NCI-H1436 treated with DMSO at 0.1 percent for 48 hours (cell line): ENCODE measurements at places on chromosomes 11 and 22.

DNA sequence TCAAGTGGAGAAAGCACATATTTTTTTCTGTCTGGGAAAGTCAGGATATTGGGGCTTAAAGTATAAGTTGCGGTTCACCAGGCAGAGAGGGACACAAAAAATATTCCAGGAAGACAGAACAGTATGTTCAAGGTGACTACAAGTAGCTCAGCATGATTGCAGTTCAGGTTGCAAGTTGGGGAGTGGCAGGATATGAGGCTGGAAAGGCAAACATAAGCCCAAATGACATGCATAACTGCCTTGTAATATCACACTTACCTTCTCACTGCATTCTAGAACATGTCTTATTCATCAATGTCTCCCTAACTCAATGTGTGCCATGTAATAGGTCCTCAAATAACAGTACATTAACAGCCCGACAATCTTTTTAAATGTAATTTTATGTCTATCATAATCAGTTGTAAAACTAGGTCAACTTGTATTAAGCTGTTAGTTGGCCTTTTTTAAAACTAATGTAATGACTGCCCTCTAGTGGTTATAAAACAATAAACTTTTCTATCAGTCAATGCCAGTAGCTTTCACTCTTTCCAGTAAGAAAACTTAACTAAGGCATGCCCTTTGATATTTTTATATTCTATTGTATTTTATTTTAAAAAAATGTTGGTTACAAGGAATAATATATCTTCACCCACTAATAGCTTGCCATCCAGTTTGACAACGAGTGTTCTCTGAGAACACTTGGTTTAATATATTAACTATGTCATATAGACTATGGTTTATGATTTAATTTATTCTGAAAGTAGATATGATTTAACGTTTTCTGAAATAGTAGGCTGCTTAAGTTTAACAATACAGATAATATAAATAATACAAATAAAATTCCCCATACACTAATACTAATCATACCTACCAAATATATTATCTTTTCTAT, 39.4 kb upstream of the CFAP300 start:
- DNase-seq, result peak; percentile 46

DNA sequence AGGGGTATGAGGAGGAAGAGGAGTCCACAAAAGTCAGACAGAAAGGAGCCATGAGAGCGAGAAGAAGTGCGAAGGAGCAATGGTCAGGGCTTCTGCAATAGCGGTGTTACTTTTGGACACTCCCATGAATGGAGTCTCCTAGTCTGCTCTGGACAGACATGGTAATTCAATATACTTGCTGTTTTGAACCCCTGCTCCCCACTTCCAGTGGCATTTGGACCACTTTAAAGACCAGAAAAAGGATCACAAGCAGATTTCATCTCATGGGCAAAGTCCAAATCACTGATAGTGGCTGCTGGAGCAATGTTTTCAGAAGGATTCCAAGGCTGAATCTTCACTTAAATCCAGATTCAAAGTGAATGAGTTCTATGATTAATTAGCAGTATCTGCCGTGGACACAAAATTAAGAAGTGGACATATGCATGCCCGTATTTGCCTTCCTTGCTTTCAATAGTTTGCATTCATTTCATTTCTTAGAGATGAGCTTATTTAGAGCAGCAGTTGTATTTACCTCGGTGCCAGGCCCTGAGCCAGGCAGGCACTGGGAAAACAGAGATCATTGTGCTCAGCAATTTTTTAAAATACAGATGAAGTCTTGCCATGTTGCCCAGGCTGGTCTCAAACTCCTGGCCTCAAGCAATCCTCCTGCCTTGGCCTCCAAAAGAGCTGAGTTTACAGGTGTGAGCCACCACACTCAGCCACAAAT, 72.0 kb downstream of the SLC1A2 start:
- no peak for DNase-seq

- no peak for DNase-seq
Observed at GRCh38 chr11:127236776-127237175, 236.2 kb upstream of the KIRREL3 start.

GRCh38 chr11:110196241-110196754, 100.1 kb downstream of the RDX start:
- DNase-seq, result no peak

GRCh38 chr11:113675003-113675561, 31.0 kb downstream of the TMPRSS5 start:
- no peak for DNase-seq

DNA sequence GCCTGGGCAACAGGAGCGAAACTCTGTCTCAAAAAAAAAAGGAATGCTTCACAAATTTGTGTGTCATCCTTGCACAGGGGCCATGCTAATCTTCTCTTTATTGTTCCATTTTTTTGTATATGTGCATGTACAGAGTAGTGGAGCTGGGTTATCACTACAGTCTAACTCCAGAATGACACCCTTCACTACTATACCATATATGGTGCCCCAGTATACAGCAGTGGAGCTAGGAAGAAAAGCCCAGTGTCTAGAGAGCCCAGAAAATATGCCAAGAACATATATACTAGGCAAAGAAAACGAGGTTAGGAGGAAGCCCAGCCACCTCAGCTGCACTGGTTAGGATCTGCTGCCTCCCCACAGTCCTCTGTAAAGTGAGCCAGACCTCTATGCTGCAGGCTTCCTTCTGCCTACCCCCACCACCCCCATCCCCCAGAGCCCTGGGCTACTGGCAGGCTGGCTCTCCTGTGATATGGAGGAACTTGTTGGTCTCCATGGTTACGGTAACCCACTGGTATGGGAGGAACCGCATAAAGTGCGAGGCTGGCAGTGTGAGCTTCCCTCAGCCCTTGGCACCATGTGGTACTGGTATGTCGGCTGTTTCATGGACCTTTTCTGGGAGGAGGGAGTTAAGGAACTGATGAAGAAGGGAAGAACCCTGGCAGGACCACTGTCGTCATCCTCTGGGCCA, 34.3 kb downstream of the RCOR2 start:
- DNase-seq, result no peak

GRCh38 chr11:13691286-13691899, 22.9 kb downstream of the FAR1 start:
- no peak for DNase-seq

- no peak for DNase-seq
Observed at GRCh38 chr11:62141111-62142042, 17.6 kb downstream of the INCENP start.

DNA sequence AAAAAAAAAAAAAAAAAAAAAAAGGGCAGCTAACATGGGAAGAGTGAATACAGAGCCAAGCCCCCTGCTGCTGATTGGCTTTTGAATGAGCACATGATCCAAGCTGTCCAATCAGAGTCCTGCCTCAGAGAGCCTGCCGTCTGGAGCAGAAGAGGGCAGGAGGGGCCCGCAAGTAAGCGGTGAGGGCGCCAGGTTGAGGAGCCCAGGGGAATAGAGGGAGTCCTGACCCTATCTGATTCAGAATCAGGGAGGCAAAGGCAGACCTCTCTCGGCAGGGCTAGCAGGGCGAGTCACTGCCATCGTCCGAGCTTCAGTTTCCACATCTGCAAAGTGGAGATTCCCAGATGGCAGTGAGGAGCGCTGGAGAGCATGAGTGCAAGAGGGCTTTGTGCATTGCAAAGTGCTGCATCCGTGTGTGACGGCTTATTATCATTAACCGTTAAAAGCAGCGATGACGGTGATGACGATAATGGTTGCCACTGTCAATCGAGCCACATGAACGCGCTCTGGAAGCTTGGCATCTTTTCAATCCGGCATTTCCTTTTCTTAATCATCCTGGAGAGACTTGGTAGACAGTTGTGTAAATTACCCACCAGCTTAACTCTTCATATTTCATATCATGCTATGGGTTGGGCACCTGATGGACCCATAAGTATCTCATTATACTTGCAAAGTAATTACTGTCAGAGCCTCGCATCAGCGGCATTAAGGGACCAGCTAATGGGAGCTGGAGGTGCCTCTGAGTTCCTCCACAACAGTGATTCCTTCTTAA, 68.6 kb upstream of the ATXN10 start:
- DNase-seq, result peak; percentile 78

- no peak for DNase-seq
Observed at GRCh38 chr22:38566726-38567504, 3.1 kb downstream of the DMC1 start.

GRCh38 chr11:8252946-8253345, 10.7 kb downstream of the LMO1 start:
- DNase-seq, result no peak

GRCh38 chr11:114260483-114260882, 35.7 kb upstream of the NNMT start:
- no peak for DNase-seq
